ENCODE measurements at places on chromosomes 11 and 22.

- DNase-seq: no peak
These were observed 15.7 kb downstream of the ZNF215 start for GRCh38 chr11:6941970-6942369.

DNA sequence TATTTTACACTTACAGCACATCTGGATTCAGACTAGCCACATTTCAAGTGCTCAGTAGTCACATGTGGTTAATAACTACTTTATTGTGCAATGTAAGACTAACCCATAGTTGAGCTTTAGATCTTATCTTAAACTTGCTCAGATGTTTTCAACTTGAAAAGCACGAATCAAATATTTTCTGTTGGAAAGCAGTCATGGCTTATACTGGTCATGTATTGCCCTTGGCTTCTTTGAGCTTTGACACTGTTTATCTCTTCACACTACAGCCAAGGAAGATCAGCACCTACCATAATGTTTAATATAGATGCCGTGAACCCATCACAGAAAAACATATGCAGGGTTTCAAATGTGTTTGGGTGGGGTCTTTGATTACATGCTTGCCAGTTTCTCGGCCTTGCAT, 4.4 kb downstream of the RBX1 start:
- DNase-seq: no peak

DNA sequence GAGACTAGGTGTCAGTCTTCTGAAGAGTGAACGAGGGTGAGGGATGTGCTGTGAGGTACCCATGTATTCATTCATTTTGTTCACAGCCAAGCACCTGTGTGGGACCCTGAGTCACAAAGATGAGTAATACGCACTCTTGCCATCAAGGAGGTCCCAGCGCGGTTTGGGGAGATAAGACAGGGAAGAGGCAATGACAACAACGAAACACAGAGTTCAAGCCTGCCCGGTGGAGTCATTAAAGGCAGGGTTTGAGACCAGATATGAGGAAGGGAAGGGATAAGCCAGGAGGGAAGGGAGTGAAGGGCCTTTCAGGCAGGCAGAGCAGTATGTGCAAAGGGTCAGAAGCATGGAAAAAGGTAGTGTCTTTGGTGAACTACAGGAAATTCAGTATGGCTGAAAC, 4.6 kb downstream of the DCHS1 start:
- no peak for DNase-seq

GRCh38 chr11:56852131-56852530, 103.6 kb upstream of the OR9G4 start:
- DNase-seq: no peak

DNA sequence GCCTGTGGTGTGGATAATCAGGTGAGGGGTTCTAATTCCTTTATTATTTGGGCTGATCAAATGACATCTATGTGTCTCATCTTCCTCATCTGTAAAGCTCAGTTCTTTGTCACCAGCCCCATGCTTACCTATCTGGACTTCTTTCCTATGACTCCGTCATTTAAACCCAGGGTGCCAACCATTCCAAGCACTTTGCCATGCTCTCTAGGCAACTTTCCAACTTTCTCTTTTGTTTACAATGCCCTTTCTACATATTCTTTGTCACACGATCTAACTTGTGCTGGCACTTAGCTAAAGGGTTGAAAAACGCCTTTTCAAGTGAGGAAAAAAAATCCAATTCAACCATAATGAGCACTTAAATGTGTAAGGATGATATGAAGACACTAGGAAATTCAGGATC, 27.9 kb downstream of the EXPH5 start:
- DNase-seq: no peak

GRCh38 chr22:32794449-32795213, 6.9 kb upstream of the TIMP3 start:
- no peak for DNase-seq

DNA sequence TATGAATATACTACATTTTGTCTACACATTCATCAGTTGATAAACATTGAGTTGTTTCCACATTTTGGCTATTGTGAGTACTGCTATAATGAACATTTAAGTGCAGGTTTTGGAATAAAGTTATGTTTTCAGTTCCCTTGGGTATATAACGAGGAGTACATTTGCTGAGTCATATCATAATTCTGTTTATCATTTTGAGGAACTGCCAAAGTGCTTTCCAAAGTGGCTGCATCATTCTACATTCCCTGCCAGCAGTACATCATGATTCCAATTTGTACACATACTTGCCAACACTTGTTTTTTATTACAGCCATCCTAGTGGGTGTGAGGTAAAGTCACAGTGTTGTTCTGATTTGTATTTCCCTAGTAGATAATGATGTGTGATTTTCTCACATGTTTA, 1458.6 kb upstream of the TENM4 start:
- no peak for DNase-seq

- no peak for DNase-seq
These were observed 48.1 kb upstream of the ALKBH3 start for GRCh38 chr11:43832536-43832935.

DNA sequence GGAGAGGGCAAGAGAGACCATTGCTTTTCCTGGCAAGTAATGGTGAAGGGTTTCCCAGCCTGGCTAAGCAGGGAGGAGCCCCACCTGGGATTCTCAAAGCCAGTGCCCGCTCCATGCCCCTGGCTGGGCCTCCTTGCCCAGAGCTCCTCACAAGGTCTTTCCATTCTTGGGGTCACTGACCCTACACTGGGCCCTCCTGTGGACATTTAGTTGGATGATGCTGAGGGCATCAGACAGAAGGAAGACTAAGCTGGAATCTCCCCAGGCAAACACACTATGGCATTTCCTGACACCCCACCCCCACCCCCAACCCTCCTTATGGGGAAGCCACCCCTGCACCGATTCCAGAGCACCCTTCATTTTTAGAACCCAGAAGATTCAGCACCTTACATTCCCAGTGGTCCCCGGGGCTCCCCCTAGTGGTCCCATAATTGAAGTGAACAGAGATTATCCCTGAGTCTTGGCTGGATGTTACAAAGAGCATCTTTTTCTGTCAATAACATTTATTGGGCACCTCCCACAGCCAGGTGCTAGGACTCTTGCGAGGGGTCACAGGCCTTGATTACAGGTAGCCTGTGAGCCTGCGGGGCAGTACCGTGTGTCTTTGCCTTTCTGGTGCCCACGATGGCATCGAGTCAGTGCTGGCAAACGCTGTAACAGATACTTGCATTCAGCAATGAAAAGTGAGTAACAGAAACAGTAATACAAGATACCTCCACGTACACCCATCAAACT, 548.5 kb downstream of the BUD13 start:
- peak; percentile 27 for DNase-seq

GRCh38 chr11:67276781-67277230, 10.5 kb downstream of the GRK2 start:
- peak; percentile 69 for DNase-seq

All from LHCN-M2 (cell line).